Left forelimb (tissue), 1 donor: ENCODE measurements at places on chromosomes 1 and 21.

GRCh38 chr1:25621876-25622275, 5.3 kb downstream of the MAN1C1 start:
- DNase-seq = no peak

GRCh38 chr21:45090966-45091365, 16.6 kb downstream of the ADARB1 start:
- no peak for DNase-seq

- no peak for DNase-seq
These were observed 497.8 kb downstream of the TTLL7 start for GRCh38 chr1:83500987-83501591.

DNA sequence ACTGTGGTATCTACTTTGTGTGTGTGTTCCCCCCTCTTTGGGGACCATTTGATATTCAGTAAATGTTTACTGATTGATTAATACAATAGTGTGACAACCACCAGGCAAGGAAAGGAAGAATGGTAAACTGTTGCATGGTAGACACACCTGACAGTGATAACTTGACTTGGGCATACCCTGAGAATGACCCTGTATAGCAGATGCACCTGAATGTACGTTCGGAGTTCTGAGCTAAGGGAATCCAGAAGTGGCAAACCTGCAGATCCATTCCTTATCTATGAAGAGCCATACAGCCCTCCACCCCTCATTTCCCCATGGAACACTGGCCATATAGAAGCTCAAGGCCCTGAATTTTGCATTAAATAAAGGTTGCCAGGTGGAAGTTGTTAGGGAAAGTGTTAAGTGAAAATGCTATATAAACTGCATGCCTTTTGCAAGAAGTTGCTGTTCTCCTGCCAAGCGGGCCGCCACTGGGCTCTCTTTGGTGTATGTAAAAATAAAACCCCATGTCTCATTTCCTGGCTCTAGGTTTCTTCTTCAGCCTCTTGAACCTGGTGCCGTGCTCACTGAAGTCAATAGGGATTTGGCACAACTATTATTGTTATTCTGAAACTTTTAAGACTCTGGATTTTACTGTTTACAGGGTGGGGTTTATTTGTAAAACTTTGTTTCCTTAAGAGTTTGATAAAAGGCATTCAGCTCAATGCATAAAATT, 32.6 kb upstream of the DENND1B start:
- DNase-seq = no peak

DNA sequence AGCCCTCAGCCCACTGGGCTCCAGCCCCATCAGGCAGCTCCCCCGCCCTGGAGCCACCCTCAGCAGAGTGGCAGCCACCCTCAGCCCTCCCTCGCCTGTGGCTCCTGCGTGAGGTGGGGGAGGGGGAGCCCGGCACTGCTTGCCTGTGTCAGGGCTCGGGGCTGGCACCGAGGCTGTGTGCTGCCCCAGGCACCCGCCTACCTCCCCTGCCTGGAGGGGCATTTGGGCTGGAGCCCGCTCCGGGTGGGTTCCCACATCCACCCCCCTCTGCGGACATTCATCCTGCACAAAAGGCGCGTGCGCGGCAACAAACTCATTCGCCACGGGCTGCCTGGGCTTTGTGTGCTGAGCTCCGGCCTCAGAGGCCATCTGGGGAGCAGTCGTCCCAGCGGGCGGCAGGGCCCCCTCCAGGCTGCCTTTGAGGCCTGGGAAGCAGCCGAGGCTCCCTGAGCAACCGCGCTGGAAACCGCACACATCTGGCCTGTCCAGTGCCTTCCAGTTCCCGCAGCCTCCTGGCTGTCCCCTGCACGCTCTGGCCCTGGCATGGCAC, 12.6 kb upstream of the TNFRSF14 start:
- DNase-seq = no peak

DNA sequence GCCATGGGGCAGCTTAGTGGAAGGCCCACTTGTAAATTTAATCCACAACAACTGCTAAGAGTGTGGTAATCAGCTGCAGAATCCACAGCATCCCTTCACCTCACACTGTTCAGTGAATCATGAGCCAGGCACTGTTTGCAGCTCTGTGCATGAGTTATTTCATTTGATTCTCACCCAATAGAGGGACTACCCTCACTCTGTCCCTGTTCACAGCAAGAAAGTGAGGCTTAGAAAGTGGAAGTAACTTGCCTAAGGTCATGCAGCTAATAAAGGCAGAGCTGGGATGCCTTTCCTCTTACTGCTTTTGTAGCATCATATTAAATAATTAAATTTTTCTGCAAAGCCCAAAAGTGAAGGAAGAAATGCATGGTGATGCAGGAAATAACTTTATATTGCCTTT, 346.5 kb upstream of the PLD5 start:
- DNase-seq = no peak

DNA sequence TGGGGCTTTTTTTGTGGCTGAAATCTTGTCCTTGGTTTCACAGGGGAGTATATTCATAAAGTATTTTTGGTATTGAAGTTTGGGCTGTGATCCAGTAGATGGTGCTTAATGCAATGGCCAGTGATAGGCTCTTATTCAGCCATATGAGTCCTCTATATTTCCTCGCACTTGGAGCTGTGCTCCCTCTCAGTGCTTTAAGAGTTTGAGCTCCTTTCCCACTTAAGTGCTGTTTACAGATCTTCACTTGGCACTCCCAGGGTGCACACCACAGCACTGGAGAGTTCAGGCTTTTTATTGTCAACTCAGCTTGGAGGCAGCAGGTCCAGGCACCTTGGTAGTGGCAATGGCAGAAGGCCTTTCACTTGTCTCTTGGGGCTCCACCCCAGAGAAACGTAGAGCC, 54.9 kb downstream of the DRAM2 start:
- DNase-seq = no peak

DNA sequence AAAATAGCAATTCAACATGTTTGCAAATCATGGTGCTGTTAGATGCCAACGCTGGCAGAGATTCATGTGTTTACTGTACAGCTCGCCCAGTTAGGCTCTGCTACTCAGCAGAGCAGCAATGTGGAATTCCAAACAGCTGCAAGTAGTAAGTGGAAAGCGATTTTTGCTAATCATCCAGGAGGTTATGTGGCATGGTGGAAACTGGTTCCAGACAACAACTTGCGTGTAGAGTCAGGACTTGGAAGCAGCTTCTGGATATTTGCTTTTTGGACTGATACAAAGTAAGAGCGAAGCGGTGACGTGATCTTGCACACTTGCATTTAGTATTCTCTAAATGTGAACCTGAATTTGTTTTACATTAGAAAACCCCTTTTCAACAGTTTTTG, 27.1 kb upstream of the HHAT start:
- no peak for DNase-seq

- no peak for DNase-seq
These were observed 11.6 kb downstream of the GPX7 start for GRCh38 chr1:52613636-52614373.

- DNase-seq = no peak
These were observed 37.0 kb upstream of the TINAGL1 start for GRCh38 chr1:31539329-31539728.

- no peak for DNase-seq
These were observed 30.2 kb upstream of the GBP5 start for GRCh38 chr1:89302697-89303332.

DNA sequence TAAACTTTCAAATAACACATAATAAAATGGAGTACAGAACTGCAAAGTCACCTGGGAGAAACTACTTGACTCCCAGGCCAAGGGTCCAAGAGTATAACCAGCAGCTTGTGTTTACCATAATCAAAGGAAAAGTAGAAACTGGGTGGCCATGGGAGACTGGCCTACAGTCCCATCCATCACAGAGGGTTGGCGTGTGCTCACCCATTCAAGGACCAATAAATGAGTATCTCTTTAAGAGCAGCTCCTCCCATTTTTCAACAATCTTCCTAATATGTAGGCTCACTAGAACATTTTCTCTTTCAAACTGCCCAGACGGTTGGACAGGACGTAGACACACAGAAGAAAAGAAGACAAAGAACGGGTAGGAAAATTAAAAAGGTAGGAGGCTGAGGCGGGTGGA, at the start of gene FMO3:
Gene FMO3 (plus strand): TSS at position 302 of the 400 bp plus-strand sequence. CDS start 1,754 bp downstream, outside the sequence.
- no peak for DNase-seq

DNA sequence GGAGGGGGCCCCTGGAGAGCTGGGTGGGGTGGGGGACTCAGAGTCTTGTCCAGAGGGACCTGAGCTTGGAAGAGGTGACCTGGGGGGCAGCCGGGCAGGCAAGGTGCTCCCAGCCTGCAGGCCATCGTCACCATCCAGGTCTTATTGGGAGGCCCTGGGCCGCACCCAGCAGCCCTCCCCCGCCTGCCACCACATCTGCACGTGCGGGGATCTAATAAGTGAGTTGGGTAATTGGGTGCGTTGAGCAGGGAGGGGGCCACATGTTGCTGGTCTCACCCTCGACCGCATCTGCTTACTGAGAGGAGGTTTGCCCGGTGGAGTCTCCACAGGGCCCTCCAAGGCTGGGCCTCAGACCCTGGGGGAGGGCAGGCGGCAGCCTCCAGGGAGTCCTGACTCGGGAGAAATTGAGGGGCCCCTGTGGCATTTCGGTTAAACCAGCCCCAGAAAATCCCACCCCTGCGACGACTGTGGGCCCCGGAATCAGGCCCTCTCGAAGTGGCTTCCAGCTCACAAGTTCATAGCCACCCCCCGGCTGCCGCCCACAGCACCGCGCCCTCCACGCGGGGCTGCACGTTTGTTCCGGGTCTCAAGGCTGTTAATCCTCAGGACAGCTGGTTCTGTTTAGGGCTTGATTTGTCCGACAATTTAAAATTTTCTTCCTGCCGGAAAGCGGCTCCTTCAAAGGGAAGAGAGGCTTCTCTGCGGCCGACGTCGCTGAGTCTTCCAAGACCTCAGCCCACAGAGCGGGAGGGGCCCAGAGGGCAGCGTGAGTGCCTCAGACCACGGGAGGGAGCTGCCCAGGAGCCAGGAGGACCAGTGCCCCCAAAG, 14.7 kb upstream of the COL6A2 start:
- peak; percentile 79 for DNase-seq

- DNase-seq = peak; percentile 63
These were observed 13.2 kb downstream of the IER5 start for GRCh38 chr1:181101581-181102226.

GRCh38 chr1:59419361-59420140, 122.7 kb downstream of the FGGY start:
- no peak for DNase-seq

- DNase-seq = no peak
These were observed 703.1 kb downstream of the ADGRL2 start for GRCh38 chr1:82503822-82504221.

DNA sequence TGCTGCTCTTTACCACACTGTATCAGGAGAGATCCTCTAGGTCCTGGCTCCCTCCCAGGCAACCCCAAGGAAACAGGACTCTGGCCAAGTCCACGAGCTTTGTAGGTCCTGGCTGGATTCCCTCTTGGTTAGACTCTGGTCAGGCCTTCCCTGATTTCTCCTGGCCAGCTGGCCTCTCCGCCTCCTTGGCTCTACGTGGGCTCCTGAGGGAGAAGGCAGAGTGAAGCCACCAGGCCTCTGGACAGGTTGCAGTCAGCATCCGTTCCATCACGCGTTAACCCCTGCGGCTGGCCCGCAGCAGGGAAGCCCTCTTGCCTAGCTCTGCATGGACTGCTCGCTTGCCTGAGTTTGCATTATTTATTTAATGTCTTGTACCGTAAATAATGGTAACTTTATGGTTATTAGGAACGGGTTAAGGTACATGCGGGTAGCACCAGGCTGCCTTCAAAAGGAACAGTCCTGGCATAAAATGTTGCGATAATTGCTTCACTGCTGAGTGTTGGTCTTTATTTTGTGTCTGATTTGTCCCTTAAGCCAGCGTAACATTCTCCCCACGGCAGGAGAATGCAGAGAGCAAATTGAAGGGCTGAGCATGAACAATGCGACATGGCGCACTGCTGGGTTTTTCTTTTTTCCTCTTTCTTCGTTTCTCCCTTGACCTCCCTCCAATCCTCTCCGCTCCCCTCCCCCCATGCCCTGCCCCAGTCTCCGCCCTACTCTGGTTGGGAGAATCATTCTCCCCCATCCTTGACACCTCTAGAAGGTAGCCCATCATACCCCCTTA, 100.3 kb downstream of the RNF220 start:
- DNase-seq = no peak

DNA sequence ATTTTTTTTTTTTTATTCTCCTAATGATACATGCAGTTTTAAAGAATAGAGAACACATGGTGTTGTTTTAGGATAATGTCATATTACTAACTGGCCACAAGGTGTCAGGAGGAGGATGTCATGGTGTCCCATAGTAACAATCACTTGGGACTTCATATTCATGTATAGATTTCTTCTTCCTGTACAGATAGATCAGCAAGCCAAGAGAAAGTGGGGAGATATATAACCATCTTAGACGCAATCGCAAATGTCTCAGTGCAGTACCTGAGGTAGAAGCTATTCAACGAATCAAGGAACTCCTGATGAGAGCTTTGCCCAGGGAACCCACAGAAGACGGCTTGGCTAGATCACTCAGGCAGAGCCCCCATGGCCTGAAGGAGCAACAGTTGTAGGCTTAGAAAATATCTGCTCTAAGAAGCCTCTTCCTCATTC, 12.3 kb downstream of the OR2T11 start:
- no peak for DNase-seq

GRCh38 chr1:164855716-164856329, 296.8 kb downstream of the PBX1 start:
- no peak for DNase-seq

- peak; percentile 63 for DNase-seq
These were observed 203.2 kb downstream of the RHOU start for GRCh38 chr1:228938537-228938901.

- DNase-seq = no peak
These were observed 11.1 kb downstream of the DIPK1A start for GRCh38 chr1:92949937-92950817.

DNA sequence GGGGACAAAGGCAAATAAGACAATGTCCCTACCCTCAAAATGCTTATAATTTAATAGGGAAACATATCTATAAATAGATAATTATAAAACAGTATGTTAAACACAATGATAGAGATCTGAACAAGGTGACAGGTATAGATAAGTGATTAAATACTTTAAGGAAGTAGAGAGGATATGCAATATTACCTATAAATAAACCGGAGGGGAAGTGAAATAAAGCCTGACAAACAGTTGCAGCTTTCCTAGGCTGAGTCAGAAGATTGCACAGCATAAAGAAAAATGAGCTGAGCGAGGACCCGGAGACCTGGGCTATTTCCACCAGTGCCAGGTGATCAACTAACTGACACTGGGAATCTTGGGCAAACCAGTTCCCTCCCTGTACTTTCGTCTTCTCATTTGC, 11.5 kb upstream of the PSRC1 start:
- no peak for DNase-seq

DNA sequence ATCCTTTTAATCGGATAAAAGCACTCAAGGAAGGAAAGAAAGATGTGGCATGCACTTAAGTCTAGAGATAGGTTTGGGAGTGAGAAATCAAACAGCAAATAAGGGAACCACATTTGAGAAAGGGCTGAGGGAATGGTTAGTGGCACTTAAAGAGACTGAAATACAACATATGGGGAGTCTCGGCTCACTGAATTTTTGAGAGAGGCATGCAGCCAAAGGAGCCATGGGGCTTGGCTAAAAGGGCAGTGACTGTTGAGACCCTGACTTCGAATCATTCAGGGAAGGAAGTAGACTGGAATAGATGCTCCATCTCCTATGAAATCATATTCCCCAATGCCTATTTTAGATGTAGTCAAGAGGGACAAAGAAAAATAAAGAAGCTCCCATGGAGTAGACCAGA, 58.3 kb upstream of the HAO2 start:
- DNase-seq = no peak

- no peak for DNase-seq
These were observed at the start of gene CBR3 for GRCh38 chr21:36134803-36135390. Gene CBR3, plus strand, starts transcription at chr21:36135079. Its CDS starts 114 bp downstream, at chr21:36135193.
